ENCODE measurements at places on chromosomes 4 and X.

DNA sequence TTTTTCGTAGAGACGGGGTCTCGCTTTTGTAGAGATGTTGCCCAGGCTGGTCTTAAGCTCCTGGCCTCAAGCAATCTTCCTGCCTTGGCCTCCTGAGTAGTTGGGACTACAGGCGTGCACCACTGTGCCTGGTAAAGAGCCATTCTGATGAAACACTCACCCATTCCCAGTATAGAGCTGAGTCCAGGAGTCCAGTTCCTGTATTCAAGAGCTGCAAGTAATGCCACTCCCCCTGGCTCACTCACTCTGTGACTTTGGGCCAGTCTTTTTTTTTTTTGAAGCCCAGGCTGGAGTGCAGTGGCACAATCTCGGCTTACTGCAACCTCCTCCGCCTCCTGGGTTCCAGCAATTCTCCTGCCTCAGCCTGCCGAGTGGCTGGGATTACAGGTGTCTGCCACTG, 3.5 kb downstream of the CCDC22 start:
- no peak for DNase-seq

DNA sequence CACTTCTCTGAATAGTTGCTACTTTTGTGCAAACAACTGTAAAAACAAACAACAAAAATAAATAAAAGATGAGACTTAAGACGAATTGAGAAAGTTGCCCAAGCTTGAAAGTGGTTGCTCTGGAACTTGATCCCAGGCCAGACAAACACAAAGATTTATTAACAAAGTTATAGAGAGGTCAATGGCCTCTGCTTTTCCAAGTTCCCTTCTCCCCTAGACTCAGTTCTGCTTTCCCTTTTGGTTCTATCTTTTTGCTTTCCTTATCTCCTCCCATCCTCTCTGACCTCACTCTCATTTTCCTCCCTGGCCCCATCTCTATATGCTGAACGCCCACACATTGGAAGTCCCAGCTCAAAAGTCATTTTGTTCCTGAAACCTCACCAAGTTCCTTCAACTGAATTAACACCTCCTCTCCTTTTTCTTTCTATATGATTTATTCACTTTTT, 82.7 kb downstream of the MXRA5 start:
- peak; percentile 39 for DNase-seq

DNA sequence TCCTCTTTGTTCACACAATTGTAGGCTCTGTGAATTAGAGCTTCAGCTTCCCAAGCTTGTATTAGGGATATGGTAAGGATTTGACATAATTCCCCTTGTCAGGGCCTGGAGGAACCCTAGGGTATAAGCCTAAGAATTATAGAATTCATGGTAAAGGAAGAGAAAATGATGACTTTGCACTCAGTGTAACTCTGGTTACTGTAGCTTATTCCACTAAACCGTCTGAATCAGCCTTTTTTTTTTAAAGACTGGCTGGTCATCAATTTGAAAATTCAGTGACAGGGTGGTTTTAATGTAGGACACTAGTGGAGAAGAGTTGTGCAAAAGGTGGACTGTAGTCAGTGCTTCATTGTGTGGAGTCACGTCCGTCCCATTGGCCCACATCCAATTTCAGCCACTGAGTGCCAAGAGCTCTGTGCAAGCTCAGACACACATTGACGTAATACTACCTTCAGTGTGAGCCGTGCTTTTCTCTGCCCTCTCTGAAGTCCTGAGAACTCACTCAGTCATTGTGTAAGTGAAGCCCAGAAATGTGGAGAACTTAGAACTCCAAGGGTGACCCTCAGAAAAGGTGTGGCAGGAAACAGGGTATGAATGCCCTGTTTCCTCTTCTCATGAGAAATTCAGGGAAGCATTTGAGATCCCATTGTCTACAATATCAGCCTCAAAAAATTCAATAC, 449.8 kb downstream of the C4orf33 start:
- no peak for DNase-seq

- DNase-seq, result no peak
Observed at GRCh38 chr4:82038936-82039335, 334.9 kb downstream of the HNRNPD start.

- DNase-seq, result no peak
Observed at GRCh38 chrX:13048280-13048679, 3.9 kb upstream of the FAM9C start.

DNA sequence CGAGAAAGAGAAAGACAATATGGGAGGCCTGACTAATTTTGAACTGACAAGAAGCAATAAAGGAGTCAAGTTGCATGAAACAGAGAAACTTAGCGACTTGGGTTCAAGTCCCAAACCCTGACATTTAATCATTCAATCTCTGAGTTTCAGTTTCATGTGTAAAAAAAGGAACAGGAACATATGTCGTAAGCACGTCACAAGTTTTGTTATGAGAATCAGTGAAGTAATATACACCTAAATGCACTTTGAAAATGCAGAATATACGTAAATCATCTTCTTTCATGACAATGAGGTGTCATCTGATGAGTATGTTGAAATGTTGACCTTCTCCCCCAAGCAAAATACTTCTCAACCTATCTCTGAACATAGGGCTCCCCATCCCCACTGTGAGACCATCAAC, 10.4 kb downstream of the ACOT9 start:
- no peak for DNase-seq

DNA sequence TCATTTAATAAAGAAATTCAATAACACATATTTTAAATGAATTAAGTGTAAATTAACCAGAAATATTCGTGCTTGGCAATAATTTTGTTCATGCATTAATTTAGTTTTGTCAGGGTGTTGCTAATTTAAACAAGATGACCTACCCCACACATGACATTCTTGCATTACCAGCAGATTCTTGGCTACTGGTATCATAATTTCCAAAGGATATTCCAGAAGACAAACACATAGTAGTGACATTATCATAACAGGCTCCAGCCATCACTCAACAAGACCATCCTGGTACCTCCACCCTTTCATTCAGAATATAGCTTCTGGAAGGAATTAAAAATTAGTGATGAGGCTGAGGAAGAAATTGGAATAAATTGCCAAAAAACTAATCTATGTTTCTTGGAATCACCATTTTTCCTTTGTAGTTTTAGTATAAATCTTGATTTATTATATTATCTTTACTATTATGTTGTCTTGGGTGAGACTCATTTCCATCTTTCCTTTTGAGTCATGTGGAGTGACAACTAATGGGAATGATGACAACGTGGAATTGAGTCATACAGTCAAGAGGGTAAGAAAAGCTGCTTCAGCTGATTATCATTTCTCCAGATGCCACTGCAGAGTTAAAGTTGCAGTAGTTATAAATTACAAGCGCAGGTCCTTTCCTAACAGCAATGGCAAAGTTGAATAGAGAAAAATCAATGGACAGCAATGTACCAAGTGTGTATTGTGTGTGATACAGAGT, 30.9 kb upstream of the HHIP start:
- DNase-seq, result peak; percentile 45
